HS-5 (cell line): ENCODE measurements at places on chromosomes 6 and 20.

DNA sequence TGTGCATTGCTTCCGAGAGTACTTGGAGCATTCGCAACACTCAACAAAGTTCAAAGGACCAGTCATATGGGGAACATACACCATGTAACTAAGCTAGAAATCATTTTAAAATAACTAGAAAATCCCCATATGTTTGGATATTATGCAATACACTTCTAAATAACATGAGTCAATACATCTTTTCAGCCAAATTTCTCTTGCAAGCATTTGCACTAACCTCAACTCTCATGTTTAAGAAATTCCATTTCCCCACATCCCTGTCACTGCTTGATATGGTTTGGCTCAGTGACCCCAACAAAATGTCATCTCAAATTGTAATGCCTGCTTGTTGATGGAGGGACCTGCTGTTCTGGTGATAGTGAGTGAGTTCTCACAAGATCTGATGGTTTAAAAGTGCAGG lies 85.7 kb upstream of the CST7 start:
- peak; percentile 77 for DNase-seq

DNA sequence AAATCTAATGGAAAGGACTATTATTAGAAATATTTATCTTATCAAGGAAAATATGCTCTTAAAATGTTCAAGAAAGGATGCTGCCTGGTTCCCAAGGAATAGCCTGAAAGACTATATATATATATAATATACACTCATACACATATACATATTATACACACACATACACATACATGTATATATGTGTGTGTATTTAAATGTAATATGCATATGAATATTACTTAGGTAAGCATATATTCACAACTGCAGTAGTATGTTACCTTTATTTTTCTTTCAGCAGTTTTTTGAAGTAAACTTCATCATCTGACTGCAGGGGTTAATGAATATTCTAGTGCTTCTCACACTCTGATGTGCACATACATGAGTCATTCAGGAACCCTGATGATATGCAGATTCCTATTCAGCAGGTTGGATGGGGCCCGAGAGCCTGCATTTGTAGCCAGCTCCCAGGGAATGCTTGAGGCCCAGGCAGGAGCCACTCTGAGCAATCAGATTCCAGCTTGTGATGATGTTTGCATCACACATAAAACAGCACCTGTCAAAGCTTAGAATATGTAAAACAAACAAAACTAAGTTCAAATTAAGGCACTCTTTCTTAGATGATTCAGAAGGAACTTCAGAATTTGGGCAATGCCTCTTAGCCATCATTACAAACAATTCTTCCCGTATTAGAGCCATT lies 16.1 kb downstream of the MYLK4 start:
- DNase-seq: no peak

- DNase-seq: no peak
Observed at GRCh38 chr6:145816392-145816791, 1.8 kb upstream of the FBXO30 start.

- no peak for DNase-seq
Observed at GRCh38 chr6:157908369-157909281, 73.0 kb upstream of the SYNJ2 start.

DNA sequence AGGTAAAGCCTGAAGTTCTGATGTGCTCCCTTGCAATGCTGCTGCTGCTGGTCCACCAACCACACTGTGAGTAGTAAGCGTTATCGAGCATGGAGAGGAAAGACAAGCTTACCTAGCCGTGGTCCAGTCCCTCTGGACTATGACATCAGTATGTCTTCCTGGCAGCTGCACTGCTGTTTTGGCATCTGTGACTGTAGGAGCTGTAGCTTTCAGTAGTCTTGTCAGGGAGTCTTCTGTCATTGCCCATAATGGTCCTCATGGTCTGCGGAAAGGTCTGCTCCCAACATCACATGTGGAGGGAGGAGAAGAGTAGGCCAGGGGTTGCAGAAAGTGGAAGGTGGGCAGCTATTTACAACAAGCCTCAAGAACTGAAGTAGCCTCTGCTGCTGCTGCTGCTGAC lies 26.8 kb upstream of the TMEM217 start:
- no peak for DNase-seq

DNA sequence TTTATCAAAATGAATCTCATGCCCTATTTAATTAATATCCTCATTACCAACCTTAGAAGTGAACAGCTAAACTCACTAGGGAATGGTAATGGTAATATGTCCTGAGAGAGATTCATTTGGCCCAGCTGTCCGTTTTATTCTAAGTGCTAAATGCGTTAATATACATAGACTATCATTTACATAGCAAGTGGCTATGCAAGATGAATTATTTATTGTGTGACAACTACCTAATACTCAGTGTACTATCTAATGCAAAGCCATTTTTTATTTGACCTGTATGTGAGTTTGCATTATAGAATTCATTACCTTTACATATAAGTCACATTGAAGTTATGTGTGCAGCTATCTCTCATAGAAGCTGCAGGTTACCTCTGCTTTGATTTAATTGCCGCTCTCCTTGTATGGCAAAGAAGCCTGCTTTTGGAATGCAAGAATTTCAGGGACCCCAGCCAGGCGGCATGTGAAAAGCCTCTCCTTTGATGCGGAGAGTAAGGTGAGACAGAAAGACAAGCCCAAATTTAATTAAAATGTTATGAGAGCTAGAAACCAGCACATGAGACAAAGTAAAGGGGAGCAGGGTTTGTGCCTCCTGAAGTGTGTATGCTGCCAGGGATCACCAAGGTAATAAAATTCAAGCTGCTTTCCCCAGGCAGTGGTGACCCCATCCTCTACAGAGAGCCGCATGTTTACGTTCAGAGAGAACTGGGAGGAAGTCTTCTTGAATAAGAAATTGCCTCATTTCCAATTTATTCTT lies 693.0 kb upstream of the MAP3K7 start:
- DNase-seq: no peak

DNA sequence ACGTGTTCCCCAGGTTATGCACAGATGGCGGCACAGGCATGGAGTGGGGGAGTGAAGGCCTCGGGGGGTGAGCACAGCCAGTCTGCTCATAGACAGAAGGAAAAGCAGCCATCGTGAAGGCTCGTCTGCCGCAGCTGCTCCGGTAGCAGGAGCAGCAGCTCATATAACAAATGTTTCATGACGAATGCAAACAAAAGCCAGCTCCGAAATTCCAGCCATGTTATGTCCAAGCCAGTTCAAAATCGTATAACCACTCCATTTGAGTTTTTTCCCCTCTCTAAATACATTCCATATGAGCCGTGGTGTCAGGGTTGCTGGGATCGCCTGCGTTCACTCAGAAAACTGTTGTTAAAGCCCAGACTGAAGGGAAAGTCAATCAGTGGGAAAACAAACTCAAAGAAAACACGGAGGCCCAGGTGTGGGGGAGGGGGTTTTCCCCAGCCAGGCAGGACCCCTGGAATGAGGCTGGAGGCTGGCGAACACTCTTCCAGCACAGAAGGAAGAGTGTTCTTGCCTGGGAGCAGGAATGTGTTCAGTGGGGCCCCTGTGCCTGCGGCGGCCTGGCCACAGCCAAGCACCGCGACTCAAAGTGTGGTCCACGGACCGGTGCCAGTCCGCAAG lies 280.4 kb upstream of the TAB2 start:
- DNase-seq: no peak

GRCh38 chr6:117118490-117118889 lies 146.9 kb upstream of the VGLL2 start:
- no peak for DNase-seq

DNA sequence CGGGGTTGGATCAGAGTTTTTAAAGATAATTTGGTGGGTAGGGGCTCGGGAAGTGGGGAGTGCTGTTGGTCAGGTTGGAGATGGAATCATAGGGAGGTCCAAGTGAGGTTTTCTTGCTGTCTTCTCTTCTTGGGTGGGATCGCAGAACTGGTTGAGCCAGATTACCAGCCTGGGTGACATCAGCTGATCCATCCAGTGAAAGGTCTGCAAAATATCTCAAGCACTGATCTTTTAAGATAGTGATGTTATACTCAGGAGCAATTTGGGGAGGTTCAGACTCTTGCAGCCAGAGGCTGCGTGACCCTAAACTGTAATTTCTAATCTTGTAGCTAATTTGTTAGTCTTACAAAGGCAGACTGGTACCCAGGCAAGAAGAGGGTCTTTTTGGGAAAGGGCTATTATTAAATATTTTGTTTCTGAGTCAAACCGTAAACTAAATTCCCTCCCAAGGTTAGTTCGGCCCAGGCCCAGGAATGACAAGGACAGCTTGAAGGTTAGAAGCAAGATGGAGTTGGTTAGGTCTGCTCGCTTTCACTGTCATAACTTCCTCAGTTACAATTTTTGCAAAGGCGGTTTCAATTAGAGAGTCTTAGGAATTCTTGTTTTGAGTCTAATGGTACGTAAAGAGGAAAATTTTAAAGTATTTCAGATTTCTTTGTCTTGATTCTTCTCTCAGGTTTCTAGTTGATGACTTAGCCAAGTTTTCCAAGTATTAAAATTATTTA lies 53.1 kb downstream of the SCAF8 start:
- DNase-seq: no peak

DNA sequence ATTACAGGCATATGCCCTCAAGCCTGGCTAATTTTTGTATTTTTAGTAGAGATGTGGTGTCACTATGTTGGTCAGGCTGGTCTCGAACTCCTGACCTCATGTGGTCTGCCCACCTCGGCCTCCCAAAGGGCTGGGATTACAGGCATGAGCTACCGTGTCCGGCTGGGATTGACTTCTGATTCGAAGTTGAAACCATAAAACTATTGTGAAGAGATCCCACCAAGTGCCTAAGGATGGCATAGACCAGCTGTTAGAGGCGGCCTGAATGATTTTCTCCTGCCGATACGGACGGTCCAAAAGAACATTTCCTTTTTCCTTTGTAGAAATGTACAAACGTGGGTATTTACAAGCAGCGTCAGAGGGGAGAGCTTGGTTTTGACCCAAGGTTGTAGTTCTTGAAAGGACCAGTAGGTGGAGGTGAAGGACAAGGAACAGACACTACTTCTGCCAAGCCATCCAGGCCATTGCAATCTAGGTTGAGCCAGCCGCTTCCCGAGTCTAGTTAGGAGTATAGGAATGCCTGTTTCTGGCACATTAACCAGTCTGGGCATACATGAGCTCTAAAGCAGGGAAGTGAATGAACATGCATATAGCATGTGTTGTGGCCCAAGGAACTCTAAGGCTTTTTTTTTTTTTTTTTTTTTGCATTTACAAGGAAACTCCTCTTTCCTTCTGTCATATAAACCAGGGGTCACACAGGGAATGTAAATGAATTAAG lies 29.0 kb downstream of the MOCS3 start:
- DNase-seq: peak; percentile 100

DNA sequence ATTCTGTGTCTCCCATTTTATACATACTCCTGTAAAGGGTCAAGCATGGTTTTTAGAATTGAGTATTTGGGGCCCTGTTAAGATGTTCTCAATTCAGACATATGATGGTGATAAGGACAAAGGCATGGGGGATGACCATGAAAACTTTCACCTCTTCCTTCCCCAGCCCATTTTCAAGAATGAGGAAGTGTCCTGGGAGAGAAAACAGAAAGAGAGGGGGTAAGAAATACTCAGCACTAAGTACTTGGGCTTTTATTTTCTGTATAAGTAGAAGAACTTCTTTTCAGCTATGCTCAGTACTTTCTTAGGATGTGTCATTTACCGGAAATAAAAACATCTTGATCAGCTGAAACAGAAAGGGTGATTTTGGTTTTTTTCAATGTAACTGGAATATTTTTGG lies 10.9 kb upstream of the MBOAT1 start:
- no peak for DNase-seq

DNA sequence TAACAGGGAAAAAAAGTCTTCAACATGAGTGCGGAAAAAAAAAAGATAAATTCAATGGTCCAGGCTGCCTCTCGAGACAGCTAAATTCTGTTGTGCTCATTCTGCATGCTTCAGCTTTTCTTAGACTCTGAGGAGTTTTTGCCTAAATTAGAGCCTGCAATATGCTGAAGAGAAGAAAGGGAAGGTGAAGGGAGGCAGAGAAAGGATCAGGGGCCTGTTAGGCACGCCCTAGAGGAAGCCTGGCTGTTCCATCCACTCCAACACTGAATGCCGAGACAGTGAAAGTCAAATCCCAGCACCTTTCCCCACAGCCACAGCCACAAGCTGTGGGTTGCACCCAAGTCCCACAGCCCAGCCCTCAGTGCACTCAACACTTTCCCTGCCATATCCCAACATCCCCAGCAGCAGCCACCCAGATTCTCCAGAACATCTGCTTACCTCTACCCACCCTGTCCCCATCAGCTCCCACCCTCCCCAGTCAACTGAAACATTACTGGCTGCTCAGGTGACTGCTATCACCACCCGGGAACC lies 37.3 kb downstream of the PREX1 start:
- DNase-seq: no peak

- DNase-seq: no peak
Observed at GRCh38 chr6:30042476-30042875, 18.6 kb upstream of the POLR1H start.

GRCh38 chr20:36549628-36549941 lies 8.3 kb downstream of the MYL9 start:
- DNase-seq: no peak

DNA sequence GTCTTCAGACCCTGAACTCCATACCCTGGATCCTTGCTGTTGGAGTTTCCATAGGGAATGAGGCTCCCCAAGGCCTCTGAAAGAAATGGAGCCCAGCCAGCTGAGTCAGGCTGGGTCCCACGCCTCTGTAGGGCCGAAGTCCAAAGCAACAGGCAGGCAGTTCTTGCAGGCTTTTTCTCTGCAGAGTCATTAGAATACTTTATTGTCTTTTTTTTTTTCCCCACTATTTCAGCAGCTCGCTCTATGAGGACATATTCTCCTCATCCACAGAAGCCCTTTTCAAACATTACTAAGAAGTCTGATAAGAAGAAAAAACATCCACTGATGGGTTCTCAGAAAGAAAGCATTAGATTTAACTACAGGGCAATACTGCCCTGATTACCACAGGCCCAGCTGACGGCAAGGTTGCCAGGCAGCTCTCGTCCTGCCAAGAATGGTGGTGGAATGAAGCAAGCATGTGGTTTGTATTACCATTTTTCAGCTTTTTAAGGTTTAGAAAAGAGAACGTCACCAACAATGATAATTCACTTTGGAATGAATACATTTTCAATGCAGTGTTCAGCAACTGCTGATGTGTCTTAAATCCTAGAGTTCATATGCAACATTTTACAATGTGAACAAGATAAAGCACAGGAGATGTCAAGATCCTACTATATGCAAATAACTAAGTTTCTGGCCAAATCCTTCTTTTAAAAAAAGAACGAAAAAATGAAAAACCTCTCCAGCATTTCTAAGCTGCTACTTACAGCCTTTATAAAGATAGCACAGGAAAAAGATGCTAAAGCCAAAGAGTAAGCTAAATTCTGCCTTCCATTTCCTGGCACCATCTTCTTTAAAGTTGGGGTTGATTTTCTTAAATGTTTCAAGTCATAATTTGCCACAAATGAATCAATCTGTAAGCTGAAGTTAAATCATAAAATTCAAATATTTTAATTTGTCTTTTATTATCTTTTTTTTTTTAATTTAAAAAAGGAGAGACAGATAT lies 223.6 kb upstream of the CITED2 start:
- DNase-seq: peak; percentile 93

- no peak for DNase-seq
Observed at GRCh38 chr6:28558629-28559028, 32.9 kb downstream of the GPX5 start.

DNA sequence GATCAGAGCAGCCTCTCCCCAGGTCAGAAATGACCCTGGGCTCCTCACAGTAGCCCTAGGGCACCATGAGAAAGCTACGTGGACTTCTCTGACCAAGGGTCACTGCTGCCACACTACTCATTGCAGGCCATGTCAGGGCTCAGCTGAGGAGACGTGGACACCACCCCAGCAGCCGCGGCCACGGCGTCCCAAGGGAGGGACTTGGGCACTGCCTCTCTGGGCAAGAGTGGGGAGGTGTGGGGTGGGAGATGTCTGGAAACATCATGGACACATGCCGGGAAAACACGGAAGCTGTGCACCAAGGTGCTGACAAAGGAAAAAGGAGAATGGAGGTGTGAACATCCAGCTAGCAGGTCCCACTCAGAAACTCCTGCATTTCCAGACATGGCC lies 9.0 kb downstream of the GMEB2 start:
- DNase-seq: no peak
